ENCODE measurements at places on chromosomes 6 and 20.

- no peak for DNase-seq
Measured at GRCh38 chr6:2843138-2843740, 1.6 kb upstream of the SERPINB1 start.

DNA sequence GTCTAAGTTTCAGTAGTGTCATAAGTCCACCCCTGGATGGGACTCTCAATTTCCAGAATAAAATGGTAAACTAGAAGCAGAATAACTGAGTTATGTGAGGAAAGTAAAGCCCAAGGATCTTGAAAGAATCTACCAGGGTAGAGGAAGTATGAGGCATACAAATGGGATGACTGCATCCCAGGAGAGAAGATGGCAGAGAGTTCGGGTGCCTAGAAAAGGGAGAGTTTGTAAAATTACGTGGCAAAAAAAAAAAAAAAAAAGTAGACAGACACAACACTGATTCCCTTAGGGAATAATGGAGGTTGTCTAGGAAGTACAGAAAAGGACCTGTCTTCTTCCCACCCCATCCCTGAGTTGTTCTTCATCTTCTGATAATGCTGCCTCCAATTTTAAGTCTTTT is 3.4 kb downstream of the GABBR1 start:
- DNase-seq: no peak

- DNase-seq: no peak
Measured at GRCh38 chr6:41428996-41429421, 93.6 kb downstream of the NCR2 start.

DNA sequence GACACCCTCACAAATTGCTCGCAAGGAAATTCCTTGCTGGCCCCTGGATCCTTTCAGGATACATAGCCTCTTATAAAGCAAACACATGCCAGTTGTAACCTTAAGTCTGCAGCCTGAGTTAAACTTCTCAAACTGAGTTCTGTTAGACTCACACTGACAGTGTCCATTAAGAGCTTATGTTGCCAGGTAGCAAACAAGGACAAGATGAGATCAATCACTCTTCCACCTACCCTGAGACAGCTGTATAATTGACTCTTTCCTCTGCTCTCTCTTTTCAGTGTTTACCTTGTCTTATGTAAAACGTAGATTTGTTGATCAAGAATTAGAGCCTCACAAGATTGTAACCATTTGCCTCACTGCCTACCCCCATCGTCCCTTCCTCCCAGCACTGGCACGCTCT is 359.8 kb downstream of the EPM2A start:
- no peak for DNase-seq

DNA sequence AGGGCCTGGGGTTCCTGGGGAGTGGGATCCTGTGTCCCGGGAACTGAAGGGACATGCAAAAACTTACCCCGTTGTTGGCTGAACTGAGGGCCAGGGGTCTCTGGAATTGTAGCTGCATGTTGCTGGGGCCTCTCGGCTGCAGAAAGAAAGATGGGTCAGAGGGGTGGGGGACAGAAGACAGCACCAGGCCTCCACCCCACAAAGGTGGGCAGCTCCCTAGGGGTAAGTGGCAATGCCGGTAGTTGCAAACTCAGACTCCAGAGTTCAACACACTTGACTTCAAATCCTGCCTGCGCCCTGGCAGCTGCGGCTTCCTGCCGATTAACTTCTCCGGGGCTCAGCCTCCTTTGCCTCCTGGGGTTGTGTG is 4.8 kb downstream of the ZBP1 start:
- no peak for DNase-seq

GRCh38 chr6:92479831-92480230 is 939.5 kb downstream of the EPHA7 start:
- no peak for DNase-seq

DNA sequence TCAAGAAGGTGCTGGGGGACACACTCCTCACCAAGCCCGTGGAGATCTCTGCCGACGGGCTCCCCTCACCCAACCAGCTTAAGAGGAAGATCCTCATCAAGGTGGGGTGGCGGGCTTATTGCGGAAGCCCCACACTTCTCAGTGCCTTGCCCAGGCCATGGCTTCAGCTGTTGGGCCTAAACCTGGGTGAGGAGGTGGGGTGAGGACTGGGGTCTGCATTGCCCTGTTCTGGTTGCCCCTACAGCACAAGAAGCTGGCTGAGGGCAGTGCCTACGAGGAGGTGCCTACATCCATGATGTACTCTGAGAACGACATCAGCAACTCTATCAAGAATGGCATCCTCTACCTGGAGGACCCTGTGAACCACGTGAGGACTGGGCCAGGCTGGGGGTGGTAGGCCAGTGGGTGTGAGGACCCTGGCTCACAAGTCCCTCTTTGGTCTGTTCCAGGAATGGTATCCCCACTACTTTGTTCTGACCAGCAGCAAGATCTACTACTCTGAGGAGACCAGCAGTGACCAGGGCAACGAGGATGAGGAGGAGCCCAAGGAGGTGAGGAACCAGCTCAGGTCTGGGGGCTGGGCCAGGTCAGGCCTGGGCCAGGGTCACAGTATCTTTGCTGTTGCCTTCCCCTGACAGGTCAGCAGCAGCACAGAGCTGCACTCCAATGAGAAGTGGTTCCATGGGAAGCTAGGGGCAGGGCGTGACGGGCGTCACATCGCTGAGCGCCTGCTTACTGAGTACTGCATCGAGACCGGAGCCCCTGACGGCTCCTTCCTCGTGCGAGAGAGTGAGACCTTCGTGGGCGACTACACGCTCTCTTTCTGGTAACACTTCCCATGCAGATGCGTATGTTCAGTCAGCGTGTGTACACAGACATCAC is 27.9 kb downstream of the PLCG1 start:
- no peak for DNase-seq

DNA sequence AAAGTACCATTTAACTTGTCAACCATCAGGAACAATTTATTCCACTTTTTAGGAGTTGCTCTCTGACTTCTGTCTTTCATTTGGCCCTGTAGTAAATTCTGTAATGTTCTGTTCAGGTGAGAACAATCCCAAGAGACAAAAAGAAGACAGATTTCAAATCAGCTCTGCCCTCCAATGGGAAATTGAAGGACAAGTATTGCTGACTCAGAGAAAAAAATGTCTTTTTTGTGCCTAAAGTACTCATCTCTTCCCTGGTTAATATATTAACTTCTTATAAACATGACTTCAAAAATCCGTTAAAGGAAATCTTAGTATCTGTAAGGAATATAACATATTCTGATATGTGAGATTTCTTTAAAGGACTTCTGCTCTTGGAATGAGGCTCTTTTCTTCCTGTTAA is 38.6 kb upstream of the SCGN start:
- DNase-seq: no peak

DNA sequence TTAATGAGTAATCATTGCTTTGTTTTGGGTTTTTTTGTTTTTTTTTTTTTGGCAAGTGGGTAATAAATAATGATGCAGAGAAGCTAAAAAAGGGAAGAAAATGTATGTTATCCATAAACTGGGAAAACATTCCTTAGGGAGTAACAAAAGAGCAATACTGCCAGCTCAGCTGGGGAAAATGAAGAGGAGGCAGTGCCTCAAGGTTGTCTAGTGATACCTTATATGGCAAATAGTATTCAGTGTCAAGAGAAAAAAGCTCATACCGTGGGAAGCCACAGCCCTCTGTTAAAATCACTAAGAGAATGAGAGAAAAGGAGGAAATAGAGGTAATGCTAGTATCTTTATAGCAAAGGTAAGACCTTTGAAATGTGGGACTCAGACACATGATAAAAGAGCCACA is 47.1 kb upstream of the SMLR1 start:
- DNase-seq: no peak

DNA sequence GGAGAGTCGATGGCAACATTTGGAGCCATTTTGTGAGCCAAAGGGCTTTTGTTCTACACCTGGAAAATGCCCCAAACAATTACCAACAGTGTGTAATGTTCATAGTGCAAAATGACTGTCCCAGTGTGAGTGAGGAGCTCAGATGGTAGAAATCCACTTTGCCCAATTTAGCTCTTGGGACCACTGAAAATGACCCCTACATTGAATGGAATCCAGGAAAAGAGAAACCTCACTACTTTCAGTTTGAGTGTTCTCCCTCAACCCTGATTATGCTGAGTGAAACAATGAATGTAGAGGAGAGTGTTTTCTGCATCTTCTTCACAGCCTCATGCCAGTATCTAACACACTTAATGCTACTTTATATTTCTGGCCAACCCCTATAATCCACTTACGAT is 84.9 kb upstream of the NRN1 start:
- DNase-seq: no peak

GRCh38 chr6:152954443-152954842 is 28.4 kb downstream of the FBXO5 start:
- no peak for DNase-seq

DNA sequence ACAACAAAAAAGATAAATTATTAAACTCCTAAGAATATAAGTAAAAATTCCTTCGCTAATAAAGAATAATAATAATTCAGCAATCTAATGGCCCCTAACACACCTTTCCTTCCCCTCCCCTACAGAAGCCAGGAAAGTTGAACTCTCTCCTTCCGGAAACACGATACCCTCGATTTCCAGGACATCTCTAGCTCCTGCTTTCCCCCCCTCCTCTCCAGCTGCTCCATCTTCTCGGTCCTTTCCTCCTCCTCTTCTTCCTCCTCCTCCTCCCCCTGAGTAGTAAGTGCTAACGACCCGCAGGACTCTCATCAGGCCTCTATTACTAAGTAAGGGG is 603 bp downstream of the TASP1 start:
- DNase-seq: no peak

- no peak for DNase-seq
Measured at GRCh38 chr6:108941859-108942258, 93.6 kb downstream of the ARMC2 start.

Data from hematopoietic multipotent progenitor cell treated with erythropoietin and hydrocortisone succinate and interleukin-3 and kit ligand, for 17 days (in vitro differentiated cells).